ENCODE measurements at places on chromosomes 1 and 21.
A peak's percentile ranks its signal among the peaks of the same experiment; 100 is the strongest.

DNA sequence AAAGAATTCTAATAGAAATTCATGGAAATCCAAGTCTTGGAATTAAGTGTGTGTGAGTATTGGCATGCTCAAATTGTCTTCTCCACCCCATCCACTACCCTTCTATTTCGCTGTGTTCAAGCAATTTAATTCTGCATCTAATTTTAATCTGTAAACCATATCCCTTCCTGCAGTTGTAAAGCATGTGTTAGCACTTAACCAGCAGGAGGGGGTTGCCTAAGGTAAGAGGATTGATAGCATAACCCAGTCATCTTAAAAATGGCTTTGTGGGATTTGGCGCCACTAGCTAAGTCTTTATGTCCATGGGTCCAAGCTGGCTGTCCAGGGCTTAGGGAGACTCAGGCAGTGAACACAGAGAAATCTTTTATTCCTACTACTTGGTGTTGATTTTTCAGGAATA lies 210.3 kb downstream of the PTPRC start:
- DNase-seq: no peak

- DNase-seq: no peak
Measured at GRCh38 chr1:26009796-26010447, 11.7 kb upstream of the EXTL1 start.

GRCh38 chr1:76291737-76292136 lies 217.2 kb downstream of the ST6GALNAC3 start:
- no peak for DNase-seq

DNA sequence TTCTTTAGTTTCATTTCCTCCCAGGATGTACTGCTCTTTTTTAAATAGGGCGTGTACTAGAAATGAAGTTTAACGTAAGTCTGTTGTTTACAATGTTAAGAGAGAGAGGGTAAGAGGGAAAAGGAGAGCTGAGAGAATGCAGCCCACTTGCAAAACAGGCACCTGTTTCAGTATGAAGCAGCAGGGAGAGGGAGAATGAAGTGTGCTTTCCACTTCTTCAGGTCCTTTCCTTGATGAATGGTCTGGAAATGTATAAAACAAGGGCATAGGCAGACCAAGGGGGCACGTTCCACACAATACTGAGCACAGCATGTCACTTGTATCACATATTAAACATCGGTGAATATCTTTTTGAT lies 2.0 kb downstream of the KCNA3 start:
- DNase-seq: peak; percentile 3

GRCh38 chr1:41109310-41110197 lies 88.0 kb upstream of the SLFNL1 start:
- no peak for DNase-seq

DNA sequence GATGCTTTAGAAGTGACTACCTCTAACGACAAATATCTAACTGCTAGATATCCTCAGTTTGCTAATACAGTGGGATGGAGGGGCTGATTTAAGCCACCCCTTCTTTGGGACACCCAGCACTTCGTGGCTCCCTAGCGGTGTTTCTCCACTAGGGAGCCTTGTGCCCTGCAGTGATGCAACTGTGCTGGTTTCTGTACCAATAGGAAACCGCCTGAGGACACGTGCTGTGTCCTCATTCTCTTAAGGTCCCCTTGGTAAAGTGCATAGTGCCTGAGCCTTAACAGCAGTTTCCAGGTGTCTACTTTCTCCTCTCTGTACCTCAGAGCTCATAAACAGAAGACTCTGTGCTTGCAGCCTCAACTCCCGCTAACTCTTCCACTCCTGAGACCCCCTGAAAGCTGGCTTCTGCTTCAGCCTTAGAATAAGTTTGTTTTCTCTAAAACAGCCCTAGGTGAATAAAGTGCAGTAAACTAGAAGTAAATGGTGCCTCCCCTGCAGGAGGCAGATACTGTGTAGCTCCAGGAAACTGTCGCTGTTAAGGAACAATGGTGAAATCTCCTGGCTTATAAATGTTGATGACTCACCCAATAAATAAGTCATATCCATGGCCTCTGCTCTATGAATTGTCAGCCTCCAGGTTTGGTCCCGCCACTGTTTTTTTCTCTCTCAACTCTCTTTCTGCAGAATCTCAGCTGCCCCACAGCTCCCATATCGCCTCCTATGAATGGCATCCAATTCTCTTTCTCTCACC lies 130.4 kb downstream of the AK5 start:
- no peak for DNase-seq

GRCh38 chr1:112470966-112471365 lies 37.8 kb upstream of the WNT2B start:
- DNase-seq: no peak

DNA sequence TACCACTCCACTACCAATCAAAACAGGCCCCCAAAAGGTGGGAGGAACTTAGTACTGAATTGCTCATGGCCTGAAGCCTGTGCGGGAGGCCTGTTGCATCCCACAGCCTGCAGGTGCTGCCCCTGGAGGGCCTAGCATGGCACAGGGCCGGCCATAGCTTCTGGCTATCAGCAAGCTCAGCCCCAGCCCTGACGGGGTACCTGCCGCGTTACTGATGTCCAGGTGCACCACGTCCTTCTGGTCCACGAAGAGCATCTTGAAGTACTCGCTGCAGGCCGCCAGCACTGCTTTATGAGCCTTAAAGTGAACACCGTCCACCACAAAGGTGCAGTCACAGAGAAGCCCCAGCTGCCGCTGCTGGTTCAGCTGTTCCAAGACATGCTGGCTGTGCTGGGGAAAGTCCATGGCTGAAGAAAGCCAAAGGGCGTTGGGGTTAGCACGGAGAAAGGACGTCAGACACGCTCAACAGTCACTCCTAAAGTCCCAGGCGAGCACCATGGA lies 27.8 kb downstream of the ZBTB17 start:
- DNase-seq: no peak

Measured in stimulated activated CD4-positive, alpha-beta T cell treated with anti-CD3 and anti-CD28 coated beads, TNF-alpha, amount 100 ng/mL, for 24 hours (primary cell).